ENCODE measurements at places on chromosomes 1 and 21.

GRCh38 chr1:9717193-9718005, 65.9 kb downstream of the PIK3CD start:
- DNase-seq = peak; percentile 93

DNA sequence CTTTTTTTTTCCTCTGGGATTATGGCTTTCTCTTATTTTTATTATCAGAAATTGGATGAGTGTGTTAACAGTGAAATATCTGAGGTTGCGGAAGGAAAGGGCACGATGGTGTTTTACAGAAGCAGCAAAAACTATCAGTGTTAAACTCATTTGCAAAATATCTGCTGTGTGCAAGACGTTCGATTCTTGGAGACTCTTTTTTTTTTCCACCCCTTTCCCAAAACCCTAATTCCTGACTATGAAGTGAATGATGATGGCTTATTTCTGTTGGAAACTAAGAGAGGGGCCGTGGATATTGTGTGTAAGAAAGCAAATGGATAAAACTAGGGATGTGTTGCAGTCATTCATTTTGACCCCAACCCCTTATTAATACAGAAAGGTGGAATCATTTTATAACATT, 677 bp downstream of the NCAM2 start:
- DNase-seq = no peak

- DNase-seq = no peak
Observed at GRCh38 chr21:41677671-41678015, 89.2 kb downstream of the RIPK4 start.

GRCh38 chr1:222129041-222129440, 387.2 kb upstream of the DUSP10 start:
- DNase-seq = no peak

DNA sequence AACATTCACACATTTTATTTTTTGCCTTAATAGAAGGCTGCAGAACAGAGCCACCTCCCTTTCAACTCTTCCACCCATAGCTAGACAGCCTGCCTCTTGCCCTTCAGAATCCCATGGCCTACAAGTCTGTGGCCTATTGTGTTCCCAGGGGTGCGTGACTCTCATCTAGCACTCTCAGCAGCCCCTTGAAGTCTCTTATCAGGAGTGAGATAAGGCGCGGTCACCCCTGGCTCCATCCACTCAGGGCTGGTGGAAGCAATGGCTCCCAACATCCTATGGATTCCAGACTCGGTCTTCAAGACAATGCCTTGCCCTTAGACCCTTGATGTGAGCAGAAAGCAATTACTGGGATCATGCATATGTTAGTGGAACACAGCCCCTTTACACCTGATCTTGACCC, 264.1 kb upstream of the GREM2 start:
- no peak for DNase-seq

DNA sequence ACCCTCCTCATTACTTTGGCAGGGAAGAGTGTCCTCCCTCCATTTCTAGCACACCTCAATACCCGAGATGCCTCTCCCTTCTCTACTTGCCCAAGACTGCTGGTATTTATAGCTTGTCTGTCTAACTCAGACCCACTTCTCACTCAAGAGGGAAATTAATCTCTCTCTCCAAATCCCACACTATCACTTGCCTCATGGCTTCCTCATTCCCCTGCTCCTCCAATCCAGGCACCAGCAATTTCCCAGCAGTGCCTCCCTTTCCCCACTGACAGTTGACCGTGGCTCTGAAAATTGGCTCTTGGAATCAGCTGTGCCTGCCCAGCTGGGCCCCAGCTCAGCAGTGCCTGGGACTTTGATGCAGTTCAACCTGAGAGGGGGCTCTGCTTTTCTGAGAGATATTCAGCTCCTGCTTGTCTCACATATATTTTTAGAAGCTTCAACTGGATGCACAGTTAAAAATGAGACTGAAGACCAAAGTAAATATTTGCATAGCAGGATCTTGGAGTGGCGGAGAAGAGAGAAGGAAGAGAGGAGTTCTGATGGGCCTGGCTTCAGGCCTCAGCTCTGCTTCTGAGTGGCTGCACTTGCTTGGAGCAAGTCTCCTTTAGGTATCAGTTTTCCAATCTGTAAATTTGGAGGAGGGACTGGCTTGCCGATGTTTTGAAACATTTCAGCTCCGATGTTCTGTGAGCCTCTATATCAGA, 81.1 kb upstream of the SPATA6 start:
- no peak for DNase-seq

DNA sequence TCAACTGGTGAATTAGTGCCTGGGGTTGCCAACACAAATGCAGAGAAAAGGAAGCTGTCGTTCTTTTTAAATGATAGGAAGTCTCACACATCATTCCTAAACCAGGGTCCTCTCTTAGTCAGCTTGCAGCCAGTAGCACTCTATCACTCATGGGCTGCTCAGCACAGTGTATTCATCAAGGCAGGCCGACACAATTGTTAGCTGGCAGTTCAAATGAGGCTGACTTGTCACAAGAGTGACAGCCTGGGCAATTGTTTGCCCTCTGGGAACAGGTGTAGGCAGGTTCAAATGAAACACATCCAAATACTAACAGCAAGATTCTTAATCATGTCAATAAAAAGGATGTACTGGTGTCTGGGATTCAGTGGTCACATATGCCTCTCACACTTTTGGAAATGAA, 76.9 kb downstream of the ERICH3 start:
- DNase-seq = no peak

DNA sequence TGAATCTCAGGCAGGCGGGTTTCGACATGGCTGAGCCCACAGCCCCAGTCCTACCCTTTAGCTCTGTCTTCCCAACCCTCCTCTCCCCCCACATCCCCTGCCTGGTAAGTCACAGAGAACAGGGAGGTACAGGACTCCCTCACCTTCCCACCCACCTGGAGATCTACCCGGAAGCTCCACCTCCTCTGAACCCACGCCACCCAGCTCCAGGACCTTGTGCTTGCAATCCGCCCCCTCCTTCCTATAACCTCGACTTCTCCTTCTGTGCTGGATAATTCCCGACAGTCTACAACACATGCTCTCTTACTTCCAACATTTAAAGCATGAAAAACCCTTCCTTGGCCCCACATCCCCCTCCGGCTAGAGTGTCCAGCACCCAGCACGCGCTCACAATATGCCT, 22.3 kb downstream of the KIF17 start:
- DNase-seq = no peak

- no peak for DNase-seq
Observed at GRCh38 chr1:67892476-67893125, 59.3 kb upstream of the GNG12 start.

Data from activated effector memory CD4-positive, alpha-beta T cell treated with Interleukin-2 at 50 U/mL for 16 hours (primary cell).